ENCODE measurements at places on chromosomes 5 and 9.
A peak's percentile ranks its signal among the peaks of the same experiment; 100 is the strongest.

GRCh38 chr5:88090506-88090905, 178.1 kb downstream of the TMEM161B start:
- no peak for DNase-seq

DNA sequence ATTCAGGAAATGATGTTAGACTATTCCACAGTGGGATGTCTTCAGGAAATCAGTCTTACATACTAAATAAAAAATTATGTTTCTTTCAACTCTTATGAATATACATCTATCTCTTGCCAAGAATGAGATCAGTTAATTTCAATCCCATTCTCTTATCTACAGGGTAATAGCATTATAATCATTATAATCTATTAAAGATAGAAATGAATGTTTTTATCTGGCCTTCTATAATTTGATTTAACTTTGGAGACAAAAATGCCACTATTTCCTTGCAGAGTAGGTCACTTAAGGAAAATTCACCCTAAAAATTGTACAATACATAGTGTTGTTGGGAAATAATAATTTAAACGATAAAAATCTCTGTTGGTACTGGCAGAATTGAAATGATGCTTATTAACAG, 96.4 kb downstream of the HOMER1 start:
- no peak for DNase-seq

GRCh38 chr9:71740199-71740598, 28.1 kb downstream of the CEMIP2 start:
- DNase-seq = no peak

GRCh38 chr9:69905286-69905685, 84.7 kb downstream of the CFAP95 start:
- no peak for DNase-seq

DNA sequence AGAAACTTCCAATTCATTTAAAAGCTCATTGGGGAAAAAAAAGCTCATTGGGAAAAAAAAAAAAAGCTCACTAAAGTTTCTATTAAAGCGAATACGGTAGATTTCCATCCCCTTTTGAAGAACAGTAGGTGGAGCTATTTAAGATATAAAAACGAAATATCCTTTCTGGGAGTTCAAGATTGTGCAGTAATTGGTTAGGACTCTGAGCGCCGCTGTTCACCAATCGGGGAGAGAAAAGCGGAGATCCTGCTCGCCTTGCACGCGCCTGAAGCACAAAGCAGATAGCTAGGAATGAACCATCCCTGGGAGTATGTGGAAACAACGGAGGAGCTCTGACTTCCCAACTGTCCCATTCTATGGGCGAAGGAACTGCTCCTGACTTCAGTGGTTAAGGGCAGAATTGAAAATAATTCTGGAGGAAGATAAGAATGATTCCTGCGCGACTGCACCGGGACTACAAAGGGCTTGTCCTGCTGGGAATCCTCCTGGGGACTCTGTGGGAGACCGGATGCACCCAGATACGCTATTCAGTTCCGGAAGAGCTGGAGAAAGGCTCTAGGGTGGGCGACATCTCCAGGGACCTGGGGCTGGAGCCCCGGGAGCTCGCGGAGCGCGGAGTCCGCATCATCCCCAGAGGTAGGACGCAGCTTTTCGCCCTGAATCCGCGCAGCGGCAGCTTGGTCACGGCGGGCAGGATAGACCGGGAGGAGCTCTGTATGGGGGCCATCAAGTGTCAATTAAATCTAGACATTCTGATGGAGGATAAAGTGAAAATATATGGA, at the start of gene PCDHGA12:
Gene PCDHGA12 (plus strand): TSS at position 176 of the 782 bp plus-strand sequence. CDS start 253 bp downstream, at position 429.
- DNase-seq = peak; percentile 46

- DNase-seq = no peak
Observed at GRCh38 chr9:137433916-137434431, 7.2 kb downstream of the ENTPD8 start.

DNA sequence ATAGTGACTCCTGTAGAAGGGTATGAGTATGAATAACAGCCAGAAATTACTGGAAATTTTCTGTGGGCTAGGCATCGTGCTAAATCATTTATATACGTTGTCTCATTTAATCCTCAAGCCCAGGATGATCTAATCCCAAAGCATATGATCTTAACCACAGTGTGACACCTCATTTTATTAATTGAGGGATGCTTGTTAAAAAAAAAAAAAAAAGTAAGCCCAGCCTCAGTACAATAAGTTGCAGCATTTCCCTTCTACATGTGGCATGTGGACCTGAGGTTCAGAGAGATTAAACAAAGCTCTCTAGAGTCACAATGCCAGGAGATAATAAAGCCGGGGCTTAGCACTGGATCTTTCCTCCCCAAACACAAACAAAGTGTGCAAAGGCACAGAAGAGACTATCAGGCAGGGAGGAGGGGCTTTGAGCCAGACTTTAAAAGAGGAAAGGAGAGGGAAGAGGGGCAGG, 49.5 kb downstream of the KLF4 start:
- DNase-seq = no peak

GRCh38 chr9:96009690-96010472, 134.4 kb downstream of the ERCC6L2 start:
- peak; percentile 34 for DNase-seq

GRCh38 chr5:42745856-42746255, 10.8 kb upstream of the CCDC152 start:
- DNase-seq = no peak

- no peak for DNase-seq
Observed at GRCh38 chr5:123094237-123094918, 5.3 kb downstream of the PRDM6 start.

- DNase-seq = no peak
Observed at GRCh38 chr5:154333016-154333415, 112.8 kb upstream of the SAP30L start.

- no peak for DNase-seq
Observed at GRCh38 chr5:160524827-160525226, 103.2 kb downstream of the PTTG1 start.

DNA sequence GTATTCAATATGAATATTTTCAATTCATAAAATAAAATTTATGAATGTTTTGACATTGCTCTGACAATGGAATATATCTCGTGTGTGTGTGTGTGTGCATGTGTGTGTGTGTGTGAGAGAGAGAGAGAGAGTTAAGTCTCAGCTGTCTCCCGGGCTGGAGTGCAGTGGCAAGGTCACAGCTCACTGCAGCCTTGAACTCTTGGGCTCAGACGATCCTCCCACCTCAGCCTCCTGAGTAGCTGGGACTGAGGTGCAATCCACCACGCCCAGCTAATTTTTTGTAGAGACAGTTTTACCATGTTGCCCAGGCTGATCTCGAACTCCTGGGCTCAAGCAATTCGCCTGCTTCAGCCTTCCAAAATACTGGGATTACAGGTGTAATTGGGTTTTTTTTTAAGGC, 16.1 kb downstream of the G3BP1 start:
- no peak for DNase-seq

GRCh38 chr5:15450473-15450872, 49.5 kb upstream of the FBXL7 start:
- no peak for DNase-seq

- DNase-seq = no peak
Observed at GRCh38 chr5:146048994-146049703, 56.2 kb downstream of the PLAC8L1 start.

All from CD4-positive, CD25-positive, alpha-beta regulatory T cell (primary cell).